ENCODE measurements at places on chromosomes 5 and 9. TPM values are rescaled to one million over a fixed set of nuclear protein-coding genes. Genes with fewer than 3 reads are reported as not detected.

MSX2 gene
- 1.4 TPM for total RNA-seq

NDFIP1 gene
- total RNA-seq, result 54.3 TPM

ZNF782 gene
- total RNA-seq, result 3.9 TPM

IL33 gene
- 0.68 TPM for total RNA-seq

INSL4 gene
- not detected for total RNA-seq

CDC25C gene
- total RNA-seq, result 2.0 TPM

PTPN3 gene
- total RNA-seq, result 33.6 TPM

GRIN3A gene
- not detected for total RNA-seq

AGXT2 gene
- not detected for total RNA-seq

PLEKHG4B gene
- total RNA-seq, result 5.4 TPM

ELOVL7 gene
- total RNA-seq, result 31.6 TPM

PCDHAC2 gene
- 0.48 TPM for total RNA-seq

PCDHGC4 gene
- 0.62 TPM for total RNA-seq

DMGDH gene
- total RNA-seq, result 2.9 TPM

SLC4A9 gene
- not detected for total RNA-seq

GCNT4 gene
- 3.2 TPM for total RNA-seq

MYO10 gene
- 70.0 TPM for total RNA-seq

ATP10B gene
- total RNA-seq, result under 0.01 TPM

CDC14B gene
- total RNA-seq, result 14.2 TPM

IDNK gene
- 6.8 TPM for total RNA-seq

FABP6 gene
- total RNA-seq, result not detected

PCDHGA12 gene
- total RNA-seq, result 3.6 TPM

FEM1C gene
- 18.9 TPM for total RNA-seq

TRIM41 gene
- total RNA-seq, result 17.5 TPM

EFNA5 gene
- 24.6 TPM for total RNA-seq

MOB3B gene
- total RNA-seq, result 1.9 TPM

KLHL3 gene
- total RNA-seq, result 1.6 TPM

SPATA31D4 gene
- total RNA-seq, result not detected

PTGDS gene
- 3.8 TPM for total RNA-seq

Measured in kidney epithelial cell (primary cell).